ENCODE measurements at places on chromosomes 11 and 22.

DNA sequence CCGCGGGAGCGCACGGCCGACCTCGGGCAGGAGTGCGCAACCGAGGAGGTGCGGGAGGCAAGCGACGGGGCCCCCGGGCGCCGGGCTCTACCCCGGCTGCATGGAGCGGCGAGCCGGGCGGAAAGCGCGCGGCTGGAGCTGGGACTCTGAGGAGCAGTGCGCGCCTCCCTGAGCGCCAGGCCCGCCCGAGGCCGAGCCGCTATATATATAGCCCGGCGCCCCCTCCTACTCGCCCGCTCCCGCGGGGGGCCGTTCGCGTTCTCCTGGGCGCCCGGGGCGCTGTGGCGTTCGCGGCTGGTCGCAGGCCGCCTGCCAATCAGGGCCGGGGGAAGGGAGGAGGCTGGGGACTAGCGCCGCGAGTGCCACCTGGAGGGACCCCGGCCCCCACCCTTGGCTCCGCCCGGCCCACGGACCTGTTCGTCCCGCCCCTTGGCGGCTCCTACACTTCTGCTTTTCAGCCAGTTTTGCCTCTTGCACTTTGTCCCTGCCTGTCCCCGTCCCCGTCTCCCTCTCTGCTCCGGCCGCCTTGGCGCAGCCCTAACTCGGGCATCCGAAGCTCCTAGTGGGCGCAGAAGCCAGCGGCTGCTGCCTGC is at the start of gene FGF4:
Gene FGF4, minus strand, starts transcription at position 179 of the 593 bp plus-strand sequence. CDS start 257 bp downstream, outside the sequence.
- no peak for DNase-seq

DNA sequence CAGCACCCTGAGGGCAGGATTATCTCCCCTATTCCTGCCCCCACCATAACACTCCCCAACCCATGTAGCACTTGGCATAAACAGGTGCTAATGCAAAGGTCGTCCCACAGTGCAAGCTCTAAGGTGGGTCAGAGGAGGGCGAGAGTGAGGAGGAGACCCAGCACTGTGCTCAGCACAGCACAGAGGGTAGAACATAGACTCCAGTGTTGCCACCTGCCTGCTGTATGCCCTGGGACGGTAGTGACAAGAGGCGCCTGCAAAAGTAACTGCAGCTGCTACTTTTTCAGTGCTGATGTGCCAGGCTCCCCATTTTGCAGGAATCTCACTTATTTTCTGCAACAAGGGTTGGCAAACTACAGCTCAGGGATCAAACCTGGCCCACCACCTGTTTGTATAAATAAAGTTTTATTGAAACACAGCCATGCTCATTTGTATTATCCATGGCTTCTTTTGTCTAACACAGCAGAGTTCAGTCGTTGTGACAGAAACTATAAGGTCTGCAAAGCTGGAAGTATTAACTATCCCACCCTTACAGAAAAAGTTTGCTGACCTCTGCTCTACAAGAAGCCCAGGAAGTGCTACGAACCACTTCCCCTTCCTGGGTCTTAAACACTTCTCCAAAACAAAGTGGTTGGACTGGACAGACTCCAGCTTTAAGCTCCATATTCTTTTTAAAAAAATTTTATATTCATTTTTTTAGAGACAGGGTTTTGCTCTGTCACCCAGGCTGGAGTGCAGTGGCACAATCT is 16.9 kb upstream of the CDC42BPG start:
- DNase-seq, result no peak

DNA sequence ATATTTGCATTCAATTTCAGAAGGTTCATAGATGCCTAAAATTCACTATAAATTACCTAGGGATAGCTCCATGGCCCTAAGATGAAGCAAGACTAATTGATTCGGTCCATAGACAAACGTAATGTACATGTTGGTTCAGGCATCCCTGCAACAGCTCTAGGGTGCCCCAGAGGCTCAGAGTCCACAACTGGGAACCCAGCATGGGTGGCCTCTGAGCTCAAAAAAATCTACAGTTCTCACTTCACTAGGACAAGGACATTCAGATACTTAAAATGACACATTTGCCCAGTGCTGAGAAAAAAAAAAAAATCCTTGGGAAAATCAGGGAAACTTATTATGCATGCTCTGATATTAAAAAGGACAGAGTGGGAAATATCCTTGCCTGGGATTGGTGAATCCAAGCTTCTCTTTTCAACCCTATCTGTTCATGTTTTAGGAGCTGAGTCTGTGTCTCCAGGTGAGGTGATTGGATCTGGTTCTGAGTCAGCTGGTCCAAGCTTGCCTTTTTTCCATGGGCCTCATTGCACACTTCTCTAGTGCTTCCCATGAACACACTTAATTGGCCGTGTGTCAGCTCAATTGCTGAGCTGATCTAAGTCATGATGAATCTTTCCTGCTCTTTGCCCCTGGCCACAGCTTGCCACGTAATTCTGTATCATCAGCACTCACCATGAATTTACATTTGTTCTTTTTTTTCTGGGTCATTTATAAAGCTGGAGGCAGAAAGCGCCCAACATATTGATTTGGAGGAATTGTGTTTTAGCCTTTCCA is 116.3 kb upstream of the RCN1 start:
- DNase-seq, result no peak

DNA sequence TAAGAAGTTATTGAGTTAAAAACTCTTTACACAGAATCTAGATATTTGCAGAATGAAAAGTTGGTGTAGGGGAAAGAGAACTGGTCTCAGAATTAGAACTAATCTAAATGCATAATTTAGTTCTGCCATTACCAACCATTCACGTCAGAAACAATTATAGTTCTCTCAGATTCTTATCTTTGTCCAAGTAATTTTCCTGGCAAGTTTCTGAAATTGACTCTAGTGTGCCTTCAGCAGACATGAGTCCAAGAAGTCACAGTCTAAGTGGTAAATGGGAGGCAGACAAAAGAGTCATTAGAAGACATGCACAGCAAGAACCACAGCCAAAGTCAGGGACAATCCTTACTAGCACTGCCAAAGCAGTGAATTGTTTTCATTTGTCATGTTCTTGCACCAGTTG is 1870.1 kb downstream of the LRRC4C start:
- DNase-seq, result no peak

- peak; percentile 23 for DNase-seq
These were observed 700 bp upstream of the STX3 start for GRCh38 chr11:59754494-59754858.

GRCh38 chr11:7492253-7492652 is 6.9 kb downstream of the OLFML1 start:
- DNase-seq, result no peak

- peak; percentile 73 for DNase-seq
These were observed at the start of the genes COMT and TXNRD2 for GRCh38 chr22:19941365-19942082. Gene COMT, plus strand, starts transcription at chr22:19941772. Its CDS starts 20,755 bp downstream, at chr22:19962527. Gene TXNRD2, minus strand, starts transcription at chr22:19941818. Its CDS starts 15 bp downstream, at chr22:19941803.

DNA sequence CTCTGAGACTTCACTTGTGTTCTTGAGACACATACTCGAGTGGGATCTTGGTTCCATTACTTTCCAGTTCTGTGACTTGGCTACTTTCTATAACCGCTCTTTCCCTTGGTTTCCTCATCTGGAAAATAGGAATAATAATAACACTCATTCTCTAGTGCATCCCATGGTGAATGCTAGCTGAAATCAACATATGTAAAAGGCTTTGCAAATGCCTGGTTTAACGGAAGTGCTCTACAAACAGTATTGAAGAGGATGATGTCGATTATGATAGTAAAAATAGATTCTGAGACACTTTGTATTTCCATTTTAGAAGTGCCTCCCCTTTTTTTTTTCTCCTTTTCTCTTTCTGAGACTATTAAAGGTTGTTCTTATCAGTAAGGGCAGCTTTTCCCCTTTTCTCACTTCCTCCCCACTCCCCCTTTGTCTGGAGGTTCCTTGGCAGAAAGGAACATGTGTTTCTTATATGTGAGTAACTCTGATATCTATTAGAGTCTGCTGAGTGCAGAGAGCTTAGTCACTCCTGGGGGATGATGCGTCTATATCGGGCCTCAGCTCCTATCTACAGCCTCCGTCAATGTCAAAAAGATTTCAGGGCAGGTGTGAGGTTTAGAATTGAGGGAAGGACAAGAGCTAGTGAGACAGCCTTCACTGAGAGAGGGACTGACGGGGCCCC is 489.3 kb downstream of the NTM start:
- DNase-seq, result no peak

DNA sequence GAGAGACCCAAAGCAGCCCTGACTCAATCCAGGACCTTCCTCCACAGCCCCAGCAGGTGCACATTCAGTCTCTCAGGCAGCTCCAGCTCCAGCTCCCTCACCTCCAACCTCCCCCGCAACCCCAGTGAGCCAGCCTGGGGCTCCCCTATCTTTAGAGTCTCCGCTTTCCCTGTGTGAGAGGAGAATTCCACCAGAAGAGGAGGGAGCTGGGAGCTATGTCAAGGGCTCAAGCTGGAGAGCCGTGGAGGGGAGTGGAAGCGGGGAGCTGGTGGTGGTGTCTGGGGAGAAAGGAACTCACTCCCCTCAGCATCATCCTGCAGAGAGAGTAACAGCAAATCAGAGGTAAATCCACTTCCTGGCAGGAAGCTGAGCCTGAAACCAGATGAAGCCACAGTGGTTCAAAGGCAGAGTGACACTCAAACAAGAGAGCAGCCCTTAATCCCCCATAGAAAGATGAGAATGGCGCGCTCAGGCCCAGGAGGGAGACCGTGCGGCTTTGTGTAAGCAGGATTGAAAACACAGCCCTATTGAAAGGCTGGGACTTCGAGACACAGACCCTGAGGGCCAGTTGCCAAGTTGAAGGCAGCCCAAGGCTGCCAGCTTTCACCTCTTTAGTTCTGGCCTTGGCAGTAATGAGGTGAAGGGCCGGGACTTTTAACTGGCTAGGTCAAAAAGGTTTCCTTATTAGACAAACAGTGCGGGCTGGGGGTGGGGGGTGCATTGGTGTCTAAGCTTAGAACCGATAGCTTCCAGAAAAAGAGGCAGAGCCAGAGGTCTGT is 21.4 kb upstream of the CDON start:
- peak; percentile 20 for DNase-seq

DNA sequence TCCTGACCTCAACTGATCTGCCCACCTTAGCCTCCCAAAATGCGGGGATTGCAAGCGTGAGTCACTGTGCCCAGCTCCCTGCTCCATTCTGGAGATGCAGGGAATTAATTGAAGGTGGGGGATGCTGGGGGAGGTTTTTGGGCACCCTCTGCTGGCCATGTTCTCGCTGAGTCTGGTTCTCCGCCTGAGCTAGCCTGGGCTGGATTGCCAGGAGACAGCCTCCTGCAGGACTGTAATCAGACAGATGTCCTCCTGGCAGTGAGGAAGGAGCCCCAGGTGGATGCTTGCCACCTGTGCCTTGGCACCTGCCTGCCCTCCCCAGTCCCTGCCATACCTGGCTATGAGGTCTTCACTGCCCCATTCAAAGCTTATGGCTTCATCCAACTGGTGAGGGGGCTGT is 5.4 kb downstream of the MTFP1 start:
- DNase-seq, result no peak

DNA sequence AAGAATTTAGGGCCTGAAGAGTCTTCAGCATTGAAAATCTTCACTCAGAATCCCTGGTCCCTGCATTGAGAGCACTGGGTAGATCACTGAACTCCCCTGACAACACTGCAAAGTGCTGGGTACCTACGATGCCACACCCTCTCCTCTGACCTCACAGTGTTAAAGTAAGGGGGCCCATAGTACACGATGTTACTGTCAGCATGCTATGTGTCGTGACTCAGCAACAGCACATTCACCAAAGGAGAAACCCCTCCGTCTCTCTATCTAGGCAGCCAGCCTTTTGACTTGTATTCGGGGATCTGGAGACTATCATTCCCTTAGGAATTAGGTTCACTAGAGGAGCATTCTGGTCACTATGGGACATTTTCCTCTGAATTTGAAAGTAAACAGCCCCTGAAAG is 67.4 kb upstream of the PITPNB start:
- no peak for DNase-seq

GRCh38 chr22:24983151-24983550 is 30.6 kb downstream of the KIAA1671 start:
- DNase-seq, result no peak

GRCh38 chr11:47981667-47982404 is 1.5 kb downstream of the PTPRJ start:
- DNase-seq, result peak; percentile 20

DNA sequence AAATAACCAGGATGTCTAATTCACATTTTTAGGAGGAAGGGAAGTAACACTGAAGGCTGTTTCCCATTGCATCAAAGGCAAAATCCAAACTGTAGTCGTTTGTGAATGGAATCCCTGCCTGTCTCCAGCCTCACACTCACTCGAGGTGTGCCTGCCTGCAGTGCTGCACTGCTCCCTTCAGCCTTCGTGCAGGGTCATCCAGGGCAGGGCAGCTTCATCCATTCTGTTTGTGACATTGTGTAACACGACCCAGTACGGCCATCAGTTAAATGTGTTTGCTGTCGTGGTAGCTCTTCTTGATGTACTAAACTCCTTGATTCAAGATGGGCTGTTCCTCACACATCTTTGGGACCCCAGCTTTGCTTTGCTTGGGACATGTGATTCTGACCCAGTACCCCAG is 34.3 kb downstream of the LDLRAD3 start:
- no peak for DNase-seq

GRCh38 chr11:76361776-76362175 is 19.2 kb downstream of the THAP12 start:
- no peak for DNase-seq

GRCh38 chr22:25419247-25420113 is 145.0 kb upstream of the GRK3 start:
- no peak for DNase-seq

All from activated naive CD4-positive, alpha-beta T cell treated with Interleukin-2 at 50 U/mL for 16 hours (primary cell).